Hindlimb muscle (tissue), 1 donor: ENCODE measurements at places on chromosomes 11 and 22.

- DNase-seq: peak; percentile 72
These were observed 3.3 kb downstream of the TECTA start for GRCh38 chr11:121104312-121104762.

GRCh38 chr11:10651656-10652361 is 41.7 kb downstream of the IRAG1 start:
- DNase-seq: no peak

GRCh38 chr11:34360046-34360445 is 2.2 kb upstream of the ABTB2 start:
- no peak for DNase-seq

DNA sequence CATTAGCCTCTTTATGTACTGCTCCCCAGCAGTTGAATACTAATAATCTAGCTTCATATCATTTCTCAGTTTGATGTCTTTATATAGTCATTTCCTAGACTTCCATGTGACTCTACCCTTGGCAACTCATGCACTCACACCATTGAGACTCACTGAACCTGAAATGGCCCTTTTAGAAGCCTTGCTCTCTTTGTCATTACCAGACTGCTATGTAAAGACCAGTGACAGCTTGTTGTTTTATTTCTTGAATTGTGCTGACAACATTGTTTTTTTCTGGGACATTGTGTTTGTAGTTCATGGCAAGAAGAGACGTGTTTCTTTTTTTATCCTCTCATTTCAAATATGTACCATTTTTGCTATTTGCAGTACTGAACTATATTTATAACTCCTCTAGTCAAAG is 256.5 kb downstream of the CNTN5 start:
- DNase-seq: no peak

DNA sequence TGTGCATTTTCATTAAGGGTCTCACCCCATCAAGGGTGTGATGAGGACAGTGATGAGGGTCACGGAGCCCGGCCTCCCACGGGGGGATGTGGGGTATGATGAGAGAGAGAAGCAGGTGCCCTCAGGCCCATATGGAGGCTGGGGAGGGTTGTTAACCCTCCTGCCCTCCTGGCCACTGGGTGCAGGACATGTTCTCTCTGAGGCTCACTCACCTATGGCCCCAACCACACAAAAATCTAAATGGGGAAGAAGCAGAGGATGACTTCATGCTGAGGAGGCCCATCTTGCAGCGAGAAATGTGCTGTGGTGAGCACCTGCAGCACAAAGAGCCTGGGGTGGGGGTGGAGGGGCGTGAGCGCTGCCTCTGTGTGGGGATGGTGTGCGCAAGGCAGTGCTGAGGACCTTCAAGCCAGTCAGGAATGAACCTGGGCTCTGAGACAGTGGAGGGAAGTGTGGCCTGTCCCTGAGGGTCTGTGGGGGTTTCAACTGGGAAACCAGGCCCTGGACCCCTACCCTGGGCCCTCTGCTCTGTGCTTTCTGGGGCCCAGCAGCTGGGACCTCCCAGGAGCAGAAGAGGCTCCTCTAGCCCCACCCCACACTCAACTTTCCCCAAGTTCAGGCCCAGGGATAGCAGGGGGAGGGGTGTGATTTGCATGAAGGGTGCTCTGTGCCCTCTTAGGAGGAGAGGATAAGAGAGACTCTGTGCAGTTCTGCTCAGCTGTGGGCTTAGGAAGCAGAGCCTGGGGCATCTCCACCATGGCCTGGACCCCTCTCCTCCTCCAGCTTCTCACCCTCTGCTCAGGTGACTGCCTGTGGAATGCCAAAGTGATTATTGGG is 43.0 kb upstream of the TOP3B start:
- DNase-seq: no peak

DNA sequence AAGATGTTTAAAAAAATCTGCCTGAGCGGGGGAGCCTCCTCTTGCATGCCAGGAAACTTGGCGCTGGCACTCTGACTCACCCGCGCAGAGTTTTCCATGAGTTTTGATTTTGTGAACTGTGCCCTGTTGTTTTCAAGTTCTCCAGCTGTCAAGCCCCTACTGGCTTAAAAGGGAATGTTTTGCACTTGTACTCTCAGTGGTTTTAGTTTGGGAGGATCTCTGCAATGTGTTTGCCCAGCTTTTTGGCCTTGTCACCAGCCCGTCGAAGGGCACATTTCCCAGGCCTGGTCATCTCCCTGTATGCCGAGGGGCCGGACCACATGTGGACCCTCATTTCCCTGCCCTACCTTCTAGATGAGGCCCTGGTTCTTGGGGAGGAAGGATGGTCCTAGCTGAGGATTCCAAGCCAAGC is 12.2 kb downstream of the MRGPRF start:
- peak; percentile 80 for DNase-seq

DNA sequence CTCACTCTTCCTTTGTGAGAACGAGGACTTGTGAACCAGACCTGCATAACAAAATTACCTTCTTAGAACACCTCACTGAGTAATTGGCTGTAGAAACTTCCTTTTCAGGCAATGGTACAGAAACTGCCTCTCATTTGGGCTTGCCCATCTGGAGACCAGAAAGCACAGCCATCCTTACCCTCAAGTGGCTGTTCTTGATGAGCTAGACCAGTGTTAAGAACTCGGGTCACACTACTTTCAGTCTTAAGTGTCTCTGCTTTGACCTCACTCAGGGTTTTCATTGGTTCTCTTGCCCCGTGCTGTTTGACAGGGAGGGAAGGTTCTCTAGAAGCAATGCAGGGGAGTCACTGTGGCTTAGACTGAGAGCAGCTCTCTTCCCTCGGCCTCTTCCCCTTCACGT is 29.3 kb downstream of the NAT10 start:
- DNase-seq: no peak

- no peak for DNase-seq
These were observed 190.9 kb upstream of the BLID start for GRCh38 chr11:122306831-122307391.

- DNase-seq: peak; percentile 56
These were observed 80.4 kb upstream of the KCNQ1OT1 start for GRCh38 chr11:2779981-2780849.
